ENCODE measurements at places on chromosomes 12 and 14.

DNA sequence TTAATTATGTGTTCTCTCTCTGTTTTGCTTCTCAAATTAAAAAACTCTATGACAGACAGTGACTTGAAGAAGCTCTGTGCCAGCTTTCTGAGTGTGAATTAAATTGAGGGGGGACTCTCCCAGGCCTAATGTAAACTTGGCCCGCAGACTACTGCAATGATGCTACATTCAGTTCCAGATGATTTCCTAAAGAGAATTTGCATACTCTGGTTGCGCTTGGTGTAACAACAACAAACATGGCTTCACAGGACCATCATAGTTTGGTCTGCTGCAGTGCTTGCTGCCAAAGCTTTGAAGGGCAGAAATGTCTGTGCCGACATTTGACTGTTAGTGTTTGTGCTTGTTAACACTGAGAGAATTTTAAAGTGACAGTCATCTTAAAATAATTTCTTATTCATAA, 25.0 kb downstream of the CFAP54 start:
- DNase-seq: no peak

- no peak for DNase-seq
Measured at GRCh38 chr12:92603741-92604432, 98.9 kb upstream of the PLEKHG7 start.

- DNase-seq: no peak
Measured at GRCh38 chr14:65223636-65224035, 121.3 kb upstream of the MAX start.

GRCh38 chr14:82052778-82053177, 519.1 kb upstream of the SEL1L start:
- DNase-seq: no peak

DNA sequence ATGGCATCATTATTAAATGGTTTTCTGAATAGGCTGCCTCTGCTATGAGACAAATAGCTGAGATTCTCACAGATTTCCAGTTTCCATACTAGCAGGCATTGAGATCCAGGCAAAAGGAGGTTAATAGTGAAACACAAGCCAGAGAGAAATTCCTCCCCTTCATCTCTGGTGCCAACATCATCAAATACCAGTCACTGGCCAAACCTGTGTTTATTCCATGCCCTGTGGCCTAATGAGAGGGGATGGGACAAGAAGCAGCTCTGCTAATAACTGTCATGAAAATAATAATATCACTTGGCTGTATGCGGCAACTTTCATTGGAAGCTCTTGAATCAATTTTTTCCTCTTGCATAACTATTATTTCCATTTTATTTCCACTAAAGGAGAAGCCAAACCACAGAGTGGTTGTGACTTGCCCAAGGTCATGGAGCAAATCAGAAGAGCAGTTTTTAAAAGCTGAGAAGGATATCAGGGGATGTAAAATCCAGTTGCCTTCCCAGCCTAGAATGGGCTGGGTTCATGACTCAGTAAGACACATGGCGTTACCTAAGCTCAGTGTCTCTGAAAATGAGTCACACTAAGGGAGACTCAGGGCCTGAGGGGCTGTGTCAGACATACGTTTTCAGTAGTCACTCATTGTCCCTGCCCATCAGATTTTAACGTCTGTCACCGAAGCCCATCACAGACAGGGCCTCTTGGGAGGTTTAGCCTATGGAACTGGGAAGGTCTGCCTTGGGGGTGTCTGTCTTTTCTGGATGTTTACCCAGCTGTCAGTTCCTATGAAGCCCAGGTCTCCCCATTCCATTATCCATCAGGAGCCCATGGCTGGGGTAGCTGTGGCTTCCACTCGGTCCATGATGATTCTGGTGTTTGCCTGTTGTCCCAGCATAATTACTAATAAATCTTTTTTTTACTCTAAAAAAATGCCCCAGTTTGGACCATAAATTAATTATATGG, 208.8 kb upstream of the EEA1 start:
- no peak for DNase-seq

DNA sequence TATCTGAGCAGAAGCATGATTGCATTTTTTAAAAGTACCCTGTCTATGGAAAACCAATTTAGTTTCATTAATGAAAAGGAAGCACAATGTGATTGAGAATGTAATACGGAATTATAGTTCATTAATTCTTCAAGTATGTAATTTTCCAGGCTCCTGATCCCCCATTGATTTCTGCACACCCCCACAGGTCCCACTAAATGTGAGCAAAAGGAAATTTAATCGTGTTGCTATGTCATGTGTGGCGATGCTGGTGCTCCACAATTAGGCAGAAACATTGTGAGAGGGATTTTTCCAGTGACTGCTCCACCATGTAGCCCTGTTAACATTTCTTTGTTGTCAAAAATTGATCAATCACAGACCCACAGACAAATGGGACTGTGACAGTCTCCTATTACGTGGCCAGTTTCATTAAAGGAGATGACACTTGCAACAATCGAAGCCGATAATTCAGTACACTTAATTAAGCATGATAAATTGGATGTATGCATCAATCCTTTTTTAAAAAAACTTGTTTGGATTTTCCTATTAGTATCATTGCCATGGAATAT, 306.0 kb downstream of the NELL2 start:
- no peak for DNase-seq

DNA sequence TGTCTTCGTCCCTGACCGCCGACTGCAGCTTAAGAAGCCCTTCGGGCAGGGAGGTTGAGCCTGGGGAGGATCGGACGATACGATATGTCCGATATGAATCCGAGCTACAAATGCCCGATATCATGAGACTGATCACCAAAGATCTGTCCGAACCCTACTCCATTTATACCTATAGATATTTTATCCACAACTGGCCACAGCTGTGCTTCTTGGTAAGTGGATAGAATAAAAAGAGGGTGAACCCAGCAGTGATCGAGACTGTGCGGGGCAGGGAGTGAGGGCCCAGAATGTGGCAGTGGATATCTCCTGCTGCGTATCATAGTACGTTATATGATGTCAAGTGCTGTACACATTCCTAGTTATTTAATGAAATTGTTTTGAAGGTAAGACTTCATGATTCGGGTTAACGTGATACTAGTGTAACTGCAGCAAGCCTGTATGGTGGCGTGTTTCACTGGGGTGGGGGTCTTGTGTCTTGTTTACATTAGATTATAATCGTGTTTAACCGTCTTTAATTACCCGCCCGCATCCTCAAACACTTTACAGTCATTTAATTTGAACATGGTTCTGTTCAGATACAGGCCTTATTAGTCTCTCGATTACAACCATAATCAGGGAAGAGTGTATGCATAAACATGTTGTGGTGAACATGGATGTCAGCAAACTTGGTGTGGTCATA, 1.3 kb downstream of the NAA30 start:
- no peak for DNase-seq

DNA sequence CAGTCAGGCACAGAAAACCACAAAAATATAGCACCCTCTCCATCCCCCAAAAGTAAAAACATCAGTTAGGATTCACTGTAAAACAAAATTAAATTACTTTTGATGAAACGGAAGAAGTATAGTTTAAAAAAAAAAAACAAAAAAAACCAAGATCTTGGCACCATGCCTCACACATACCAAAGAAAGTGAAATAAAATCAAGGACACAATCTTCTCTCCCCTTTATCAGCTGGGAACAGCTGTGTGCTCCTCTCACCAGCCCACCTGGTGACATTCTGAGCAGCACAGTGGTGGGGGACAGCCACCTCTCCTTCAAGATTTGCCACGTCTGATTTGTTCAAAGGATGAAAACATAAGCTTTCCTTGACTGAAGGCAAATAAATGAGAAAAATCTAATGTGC, 55.5 kb downstream of the ESR2 start:
- no peak for DNase-seq

DNA sequence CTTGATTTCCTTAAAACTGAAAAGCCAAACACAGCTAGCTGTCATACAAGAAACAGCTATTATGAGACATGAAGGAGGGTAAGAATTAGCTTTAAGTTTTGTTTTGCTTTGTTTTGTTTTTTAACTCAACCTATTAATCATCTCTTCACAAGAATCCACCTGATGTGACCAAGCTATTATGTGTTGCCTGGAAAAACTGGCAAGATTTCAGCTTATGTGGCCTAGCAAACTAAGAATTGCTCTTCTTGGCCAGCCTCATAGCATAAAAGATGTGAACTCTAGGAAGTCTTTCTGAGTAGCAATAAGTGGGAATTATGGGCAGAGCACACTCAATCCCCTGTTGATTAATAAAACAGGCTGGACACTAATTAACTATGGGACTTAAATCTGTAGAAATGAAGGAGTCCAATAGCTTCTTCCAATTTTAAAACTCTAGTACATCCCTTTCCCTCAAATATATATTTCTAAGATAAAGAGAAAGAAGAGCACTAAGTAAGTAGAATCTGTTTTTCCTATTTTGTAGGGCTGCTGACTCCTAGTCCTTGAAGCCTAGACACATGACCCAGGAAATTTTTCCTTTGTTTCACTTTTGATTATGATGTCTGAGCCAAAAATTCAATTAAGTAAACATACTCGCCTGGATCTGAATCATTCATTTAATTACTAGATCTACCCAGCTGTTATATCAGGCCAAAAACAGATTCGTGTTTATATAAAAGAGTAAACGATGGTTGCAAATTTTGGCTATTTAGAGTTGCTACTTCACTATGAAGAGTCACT, 75.7 kb downstream of the GTF2A1 start:
- DNase-seq: no peak

DNA sequence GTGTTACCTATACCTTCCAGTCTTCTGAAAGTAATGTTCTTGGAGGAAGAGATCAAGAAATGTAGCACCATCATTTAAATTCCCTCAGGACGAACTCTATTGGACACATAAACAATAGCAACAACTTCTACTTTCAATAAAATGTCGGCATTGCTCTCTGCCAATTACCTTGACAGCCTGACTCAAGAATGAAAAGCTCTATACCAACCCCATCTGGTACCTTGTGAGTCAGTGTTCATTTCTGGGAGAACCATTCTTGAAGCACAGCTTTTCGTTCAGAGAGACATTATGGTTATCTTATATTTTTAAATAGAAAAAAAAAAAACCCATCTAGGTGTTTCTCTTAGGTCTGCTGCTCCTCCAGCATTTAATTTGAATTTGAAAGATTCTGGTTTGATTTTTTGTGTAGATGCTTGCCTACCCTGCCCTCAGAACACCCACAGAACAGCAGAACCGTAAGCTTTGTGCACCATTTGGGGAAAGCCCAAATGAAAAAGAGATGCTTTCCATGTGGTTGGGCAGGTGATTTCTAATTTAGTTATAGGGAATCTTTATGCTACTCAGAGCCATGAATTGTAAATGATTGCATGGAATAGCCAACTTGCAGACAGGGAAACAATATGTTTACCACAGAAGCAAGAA, 156.0 kb downstream of the SAMD4A start:
- DNase-seq: no peak

- no peak for DNase-seq
Measured at GRCh38 chr12:66823857-66824570, 145.1 kb upstream of the GRIP1 start.

DNA sequence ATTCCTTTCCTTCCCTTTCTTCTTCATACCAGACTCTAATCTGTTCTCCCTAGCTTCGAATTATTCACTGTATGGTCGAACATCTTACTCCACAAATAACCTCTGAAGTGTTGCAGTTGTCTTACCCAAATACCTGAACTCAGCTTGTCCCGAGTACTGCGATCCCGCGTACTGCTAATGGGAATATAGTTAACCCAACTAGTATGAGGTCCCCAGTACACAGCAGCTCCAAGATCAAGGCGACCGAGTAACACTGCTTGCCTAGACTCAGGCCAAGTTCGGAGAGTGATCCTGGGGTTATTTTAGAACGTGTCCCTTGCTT, 462 bp upstream of the ETNK1 start:
- DNase-seq: no peak

DNA sequence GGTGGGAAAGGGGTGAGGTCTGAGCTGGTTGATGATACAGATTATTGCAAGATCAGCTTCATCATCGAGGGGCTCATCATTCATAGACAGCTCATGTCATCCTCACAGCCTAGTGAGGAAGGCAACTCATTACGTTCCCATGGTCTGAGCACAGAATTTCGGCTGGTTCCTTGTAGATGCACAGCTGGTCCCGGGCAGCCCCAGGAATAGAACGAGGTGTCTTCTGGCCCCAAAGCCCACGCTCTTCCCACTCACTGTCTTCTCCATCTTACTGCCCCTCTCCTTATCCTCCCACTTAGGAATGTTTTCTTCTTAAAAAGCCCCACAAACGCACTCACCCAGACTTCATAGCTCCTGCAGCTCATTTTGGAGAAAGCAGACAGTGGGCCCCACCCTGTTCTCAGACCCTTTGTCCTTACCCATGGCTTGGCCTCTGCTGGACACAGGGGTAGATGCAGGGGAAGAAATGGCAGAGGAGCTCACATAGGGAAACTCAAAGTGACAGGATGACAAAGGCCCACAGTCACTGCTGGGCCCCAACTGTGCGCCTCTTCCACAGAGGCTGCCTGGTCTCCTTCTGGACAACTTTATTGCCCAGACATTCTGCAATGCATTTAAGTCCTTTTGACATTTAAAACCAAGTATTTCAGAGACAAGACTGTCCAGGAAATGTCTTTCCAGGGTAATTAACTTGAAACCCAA, 162.2 kb downstream of the ADGRD1 start:
- no peak for DNase-seq

DNA sequence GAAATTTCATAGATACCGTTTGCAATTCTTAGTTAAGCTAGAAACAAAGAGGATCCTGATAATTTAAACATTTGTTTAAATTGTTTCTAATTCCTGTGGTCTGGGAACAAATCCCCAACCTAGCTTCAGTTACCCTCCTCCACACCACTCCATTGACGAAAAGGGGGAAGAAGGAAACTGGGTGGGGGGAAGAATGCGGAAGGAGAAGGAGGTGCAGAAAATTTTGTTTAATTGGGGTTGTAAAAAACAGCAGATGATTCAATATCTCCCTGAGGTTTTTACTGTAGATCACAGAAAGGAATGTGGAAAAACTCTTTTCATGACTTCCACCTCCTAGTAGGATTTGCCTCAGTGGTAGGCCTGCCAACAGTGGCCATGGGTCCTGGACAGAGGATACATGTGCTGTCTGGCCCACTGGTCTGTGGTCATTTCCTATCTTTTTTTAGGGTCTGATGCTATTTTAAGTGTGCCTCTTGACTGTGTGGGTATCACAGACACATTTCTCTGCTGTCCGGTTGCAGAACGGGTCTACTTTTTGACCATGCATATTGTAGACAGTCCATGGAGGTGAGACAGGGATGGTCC, 122.9 kb upstream of the PCED1B start:
- no peak for DNase-seq

GRCh38 chr14:73273799-73274198, 36.5 kb downstream of the PAPLN start:
- DNase-seq: no peak

DNA sequence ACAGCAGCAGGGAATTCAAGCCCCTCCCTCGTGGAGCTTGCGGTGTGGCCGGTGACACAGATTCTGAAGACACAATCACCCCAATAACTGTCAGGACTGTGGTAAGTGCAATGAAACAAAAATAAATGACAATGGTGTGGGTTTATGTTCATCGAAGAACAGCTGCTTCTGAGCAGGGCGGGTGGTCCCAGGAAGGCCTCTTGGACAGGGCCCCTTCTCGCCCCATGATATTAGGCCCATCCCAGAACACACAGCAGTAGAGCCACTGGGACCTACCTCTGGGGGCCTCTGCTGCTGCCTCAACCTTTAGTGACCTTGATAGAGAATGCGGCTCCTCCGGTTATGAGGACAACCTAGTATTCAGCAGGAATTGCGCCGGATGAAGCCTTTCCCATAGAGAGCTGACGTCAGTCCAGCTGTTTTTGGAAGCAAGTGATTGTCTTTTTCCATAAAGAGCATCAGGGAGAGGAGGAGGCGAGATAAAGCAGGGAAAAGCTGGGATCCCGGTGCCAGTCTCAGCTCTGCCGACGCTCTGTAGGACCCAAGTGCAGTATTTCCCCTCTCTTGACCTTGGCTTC, 84.1 kb upstream of the BCL11B start:
- no peak for DNase-seq

- DNase-seq: no peak
Measured at GRCh38 chr12:48788524-48788853, 400 bp downstream of the ADCY6 start.
